ENCODE measurements at places on chromosomes 3 and 15.

- DNase-seq = no peak
- H3K4me1 ChIP-seq = no peaks in the 10 kb centered on the region
- no peak overlapping the region for H3K27ac ChIP-seq
- no peak overlapping the region for H3K4me3 ChIP-seq
- H3K27me3 ChIP-seq = peaks cover 12% of the 10 kb centered on the region
These were observed 9.9 kb upstream of the EID1 start for GRCh38 chr15:48868023-48868422.

DNA sequence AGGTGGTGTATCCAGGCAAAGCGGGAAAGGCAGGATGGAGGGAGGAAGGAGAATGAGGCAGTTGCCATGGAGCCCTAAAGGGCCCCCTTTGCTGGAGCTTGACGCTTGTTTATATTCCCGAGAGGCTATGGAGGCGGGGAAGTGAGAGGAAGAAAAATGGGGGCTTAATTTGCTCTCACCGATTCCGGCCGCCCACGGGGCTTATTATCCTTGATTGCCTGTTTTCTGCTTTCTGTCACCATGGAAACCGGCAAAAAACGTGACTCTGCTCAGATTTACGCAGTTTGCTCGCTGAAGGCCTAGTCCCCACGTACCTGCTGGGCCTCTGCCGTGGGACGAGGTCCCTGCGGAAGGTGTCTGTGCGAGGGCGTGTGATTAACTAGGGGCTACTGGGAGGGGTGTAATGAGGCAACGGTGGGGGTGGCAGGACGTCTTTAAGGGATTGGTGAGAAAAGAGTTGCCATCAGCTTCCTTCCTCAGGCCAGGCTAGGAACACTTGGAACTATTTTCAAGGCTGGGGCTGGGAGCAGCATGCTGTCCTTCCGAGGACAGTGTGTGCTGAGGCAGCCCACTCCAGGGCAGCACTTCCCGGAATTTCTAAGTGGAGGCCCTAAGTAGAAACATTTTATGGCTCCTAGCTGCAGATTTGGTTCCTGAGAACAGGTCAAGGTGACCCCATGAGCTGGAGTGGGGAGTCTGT lies 110.8 kb upstream of the NDN start:
- no peak overlapping the region for H3K4me3 ChIP-seq
- no peaks in the 10 kb centered on the region for H3K27me3 ChIP-seq
- H3K36me3 ChIP-seq = no peaks in the 10 kb centered on the region
- H3K27ac ChIP-seq = no peak overlapping the region

GRCh38 chr3:128287216-128287615 lies 133.9 kb downstream of the EEFSEC start:
- no peaks in the 10 kb centered on the region for H3K36me3 ChIP-seq
- DNase-seq = no peak

GRCh38 chr15:67000896-67001295 lies 64.5 kb upstream of the SMAD3 start:
- H3K27ac ChIP-seq = no peak overlapping the region
- DNase-seq = no peak
- H3K4me3 ChIP-seq = no peak overlapping the region
- H3K27me3 ChIP-seq = no peaks in the 10 kb centered on the region
- H3K36me3 ChIP-seq = no peaks in the 10 kb centered on the region

- H3K27me3 ChIP-seq = no peaks in the 10 kb centered on the region
- no peak overlapping the region for H3K27ac ChIP-seq
- no peaks in the 10 kb centered on the region for H3K4me1 ChIP-seq
- H3K36me3 ChIP-seq = no peaks in the 10 kb centered on the region
These were observed 1405.3 kb downstream of the SI start for GRCh38 chr3:163672954-163673353.

DNA sequence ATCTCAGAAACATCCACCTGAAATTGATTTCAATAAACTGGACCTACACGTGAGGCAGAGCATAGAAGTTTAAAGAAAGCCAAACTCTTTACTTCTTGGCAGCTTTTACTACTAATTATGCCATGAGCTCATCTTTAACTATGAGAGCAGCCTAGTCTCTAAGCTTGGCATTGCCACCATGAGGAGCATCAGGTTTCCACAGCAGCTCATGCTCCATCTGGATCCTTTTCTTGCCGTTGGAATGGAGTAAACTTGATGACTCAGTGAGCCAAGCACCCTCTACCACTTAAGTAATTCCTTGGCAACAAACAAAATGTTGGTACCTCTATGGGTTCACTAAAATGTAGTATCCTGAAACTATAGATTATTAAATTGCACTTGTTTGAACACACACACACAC lies 583.2 kb downstream of the EPHA3 start:
- no peak overlapping the region for H3K4me3 ChIP-seq
- H3K36me3 ChIP-seq = no peaks in the 10 kb centered on the region

DNA sequence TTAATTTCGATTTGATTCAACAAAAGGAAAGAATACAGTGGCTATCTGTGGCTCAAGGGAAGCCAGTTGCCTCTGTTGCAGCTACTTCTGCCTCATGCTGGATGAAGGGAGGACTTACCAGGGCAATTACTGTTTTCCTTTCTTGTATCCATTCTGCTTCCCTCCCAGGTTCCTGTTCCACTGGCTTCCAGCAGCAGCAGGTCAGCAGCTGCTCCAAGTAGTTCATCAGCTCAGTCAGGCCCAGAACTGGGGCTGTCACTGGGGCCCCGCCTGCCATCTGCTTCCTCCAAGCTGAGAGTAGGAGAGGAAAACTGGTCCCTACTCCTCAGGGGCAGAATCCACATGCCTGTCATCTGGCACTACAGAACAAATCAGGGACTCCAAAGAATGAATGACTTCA lies 48.6 kb upstream of the ULK4 start:
- no peak overlapping the region for H3K4me3 ChIP-seq
- peak; percentile 53 for DNase-seq
- no peaks in the 10 kb centered on the region for H3K36me3 ChIP-seq
- H3K27ac ChIP-seq = no peak overlapping the region

DNA sequence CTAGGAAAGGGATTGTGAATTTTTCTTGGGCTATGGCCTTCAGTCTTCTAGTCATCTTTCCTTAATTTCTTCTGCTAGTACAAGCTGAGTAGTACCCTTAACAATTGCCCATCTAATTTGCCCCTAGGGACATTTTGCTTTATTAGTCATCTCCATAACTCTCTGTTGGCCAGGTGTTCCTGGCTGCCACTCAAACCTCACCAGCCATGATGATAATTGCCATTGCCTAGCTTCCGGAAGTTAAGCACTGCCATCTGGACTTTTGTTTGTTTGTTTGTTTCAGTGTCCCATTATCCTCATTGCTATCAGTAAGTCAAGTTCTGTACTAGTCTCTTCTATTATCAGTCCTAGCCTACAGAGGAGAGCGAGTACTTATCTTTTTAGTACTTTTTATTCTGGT lies 36.6 kb upstream of the UBL7 start:
- H3K4me1 ChIP-seq = no peaks in the 10 kb centered on the region
- no peak overlapping the region for H3K27ac ChIP-seq
- H3K4me3 ChIP-seq = no peak overlapping the region
- no peaks in the 10 kb centered on the region for H3K27me3 ChIP-seq
- no peaks in the 10 kb centered on the region for H3K36me3 ChIP-seq

- H3K27ac ChIP-seq = no peak overlapping the region
- no peaks in the 10 kb centered on the region for H3K4me1 ChIP-seq
- no peaks in the 10 kb centered on the region for H3K36me3 ChIP-seq
- H3K4me3 ChIP-seq = no peak overlapping the region
- DNase-seq = no peak
These were observed 433.1 kb upstream of the RBMS3 start for GRCh38 chr3:28847736-28848135.

DNA sequence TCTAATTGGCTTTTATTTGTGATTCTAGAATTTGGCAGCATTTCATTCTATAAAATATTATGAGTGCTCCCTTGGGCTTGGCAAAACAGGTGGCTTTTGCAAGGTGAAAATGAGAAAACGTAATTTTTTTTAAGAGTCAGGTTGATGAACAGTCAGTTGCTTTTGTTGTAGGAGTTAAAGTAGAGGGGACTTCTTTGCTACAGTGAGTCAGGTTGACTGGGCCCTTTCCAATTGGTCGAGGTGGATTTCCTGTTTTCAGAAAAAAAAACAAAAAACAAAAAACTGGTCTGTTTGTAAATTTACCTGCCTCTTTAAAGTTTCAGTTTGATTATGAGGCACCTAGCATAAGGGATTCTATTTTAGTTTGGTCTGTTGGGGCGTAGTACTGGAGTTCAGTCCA lies 1469.4 kb upstream of the GBE1 start:
- H3K27me3 ChIP-seq = no peaks in the 10 kb centered on the region
- no peak overlapping the region for H3K27ac ChIP-seq
- no peak overlapping the region for H3K4me3 ChIP-seq
- no peak for DNase-seq

DNA sequence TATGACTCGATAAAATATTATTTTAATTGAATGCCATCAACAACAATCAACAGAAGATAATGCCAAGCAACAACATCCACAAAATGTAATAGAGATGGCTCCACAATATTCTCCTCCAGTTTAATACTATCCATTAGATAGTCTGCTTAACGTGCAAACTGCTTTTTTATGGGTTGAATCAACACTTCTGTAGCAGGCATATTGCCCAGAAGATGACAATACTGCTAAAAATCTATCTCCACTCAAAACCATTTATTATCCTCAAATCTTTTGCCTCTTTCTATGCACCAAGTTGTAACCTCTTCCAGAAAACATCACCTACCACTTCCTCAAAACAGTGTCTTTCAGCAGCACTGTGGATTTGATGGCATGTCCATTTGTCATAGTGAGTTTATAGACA lies 295.7 kb upstream of the LMCD1 start:
- no peak overlapping the region for H3K27ac ChIP-seq
- no peak overlapping the region for H3K4me3 ChIP-seq
- no peak for DNase-seq
- H3K4me1 ChIP-seq = no peaks in the 10 kb centered on the region
- H3K27me3 ChIP-seq = no peaks in the 10 kb centered on the region
- no peaks in the 10 kb centered on the region for H3K36me3 ChIP-seq

DNA sequence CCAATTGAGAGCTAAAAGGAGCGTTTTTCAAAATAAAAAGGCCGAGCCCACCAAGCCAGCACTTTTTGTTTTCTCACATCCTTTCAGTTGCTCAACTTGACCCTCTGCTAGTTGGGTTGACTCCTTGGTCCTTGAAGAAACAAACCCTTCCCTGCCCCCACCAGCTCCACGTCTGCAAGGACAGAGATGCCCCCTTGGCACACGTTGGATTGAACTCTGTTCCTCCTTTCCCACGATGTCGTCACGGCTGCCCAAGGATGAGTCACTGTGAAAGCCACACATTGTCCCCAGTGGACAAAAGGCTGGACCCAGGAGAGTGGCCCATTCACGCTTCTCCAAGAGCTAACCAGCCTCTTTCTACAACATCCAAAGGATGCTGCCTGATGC lies 43.0 kb upstream of the SPATA12 start:
- peaks cover 6% of the 10 kb centered on the region for H3K4me1 ChIP-seq
- DNase-seq = no peak
- H3K36me3 ChIP-seq = no peaks in the 10 kb centered on the region
- no peak overlapping the region for H3K4me3 ChIP-seq
- H3K27ac ChIP-seq = peak overlapping the region; percentile 35

- H3K27ac ChIP-seq = no peak overlapping the region
- no peak overlapping the region for H3K4me3 ChIP-seq
- DNase-seq = no peak
- H3K36me3 ChIP-seq = no peaks in the 10 kb centered on the region
These were observed 18.6 kb downstream of the CCR9 start for GRCh38 chr3:45904931-45905330.

- H3K4me3 ChIP-seq = peak overlapping the region; percentile 85
- H3K27me3 ChIP-seq = no peaks in the 10 kb centered on the region
- no peaks in the 10 kb centered on the region for H3K36me3 ChIP-seq
- peak overlapping the region; percentile 95 for H3K27ac ChIP-seq
- H3K4me1 ChIP-seq = peaks cover 46% of the 10 kb centered on the region
These were observed 626 bp downstream of the SEC62 start for GRCh38 chr3:169966951-169967915.

DNA sequence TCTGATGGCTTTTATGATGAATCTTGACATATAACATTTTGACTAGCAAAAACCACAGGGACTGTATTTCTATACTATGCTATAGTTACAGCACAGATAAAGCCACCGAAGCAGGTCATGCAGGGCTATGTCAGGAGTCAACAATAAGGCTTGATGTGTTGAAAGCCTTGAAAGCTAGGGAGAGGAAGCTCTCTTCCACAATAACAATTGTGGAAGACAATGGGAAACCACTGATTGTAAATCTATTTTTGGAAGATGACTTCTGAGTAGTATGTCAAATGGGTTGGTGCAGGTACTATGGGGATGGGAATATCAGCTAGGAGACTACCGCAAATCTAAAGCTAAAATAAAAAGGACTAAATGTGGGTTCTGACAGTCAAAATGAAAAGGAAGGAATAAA lies 4.0 kb upstream of the AQR start:
- no peak for DNase-seq
- peaks cover 8% of the 10 kb centered on the region for H3K4me1 ChIP-seq
- no peak overlapping the region for H3K4me3 ChIP-seq
- no peaks in the 10 kb centered on the region for H3K27me3 ChIP-seq

- no peak overlapping the region for H3K27ac ChIP-seq
- no peak overlapping the region for H3K4me3 ChIP-seq
- H3K4me1 ChIP-seq = no peaks in the 10 kb centered on the region
- no peaks in the 10 kb centered on the region for H3K36me3 ChIP-seq
These were observed 703.0 kb downstream of the PLOD2 start for GRCh38 chr3:145457825-145458552.

GRCh38 chr15:48875241-48875960 lies 2.5 kb upstream of the EID1 start:
- H3K27me3 ChIP-seq = peaks cover 9% of the 10 kb centered on the region
- H3K27ac ChIP-seq = no peak overlapping the region
- H3K4me1 ChIP-seq = no peaks in the 10 kb centered on the region
- H3K36me3 ChIP-seq = no peaks in the 10 kb centered on the region

- no peaks in the 10 kb centered on the region for H3K36me3 ChIP-seq
- H3K4me1 ChIP-seq = no peaks in the 10 kb centered on the region
- no peak overlapping the region for H3K4me3 ChIP-seq
- H3K27ac ChIP-seq = no peak overlapping the region
These were observed 17.7 kb upstream of the CADPS start for GRCh38 chr3:62892951-62893350.

DNA sequence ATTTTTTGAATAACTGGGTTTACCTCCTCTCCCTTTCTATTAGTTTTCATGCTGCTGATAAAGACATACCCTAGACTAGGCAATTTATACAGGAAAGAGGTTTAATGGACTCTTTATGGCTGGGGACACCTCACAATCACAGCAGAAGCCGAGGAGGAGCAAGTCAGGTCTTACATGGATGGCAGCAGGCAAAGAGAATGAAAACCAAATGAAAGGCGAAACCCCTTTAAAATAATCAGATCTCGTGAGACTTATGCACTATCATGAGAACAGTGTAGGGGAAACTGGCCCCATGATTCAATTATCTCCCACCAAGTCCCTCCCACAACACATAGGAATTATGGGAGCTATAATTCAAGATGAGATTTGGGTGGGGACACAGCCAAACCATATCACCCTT lies 2.0 kb upstream of the RSL24D1 start:
- DNase-seq = no peak
- peaks cover 33% of the 10 kb centered on the region for H3K4me1 ChIP-seq
- H3K36me3 ChIP-seq = no peaks in the 10 kb centered on the region
- H3K27me3 ChIP-seq = no peaks in the 10 kb centered on the region

- no peak overlapping the region for H3K4me3 ChIP-seq
- DNase-seq = no peak
- no peaks in the 10 kb centered on the region for H3K4me1 ChIP-seq
- H3K27ac ChIP-seq = no peak overlapping the region
- no peaks in the 10 kb centered on the region for H3K27me3 ChIP-seq
These were observed 35.3 kb upstream of the MINAR1 start for GRCh38 chr15:79396850-79397249.

- H3K27ac ChIP-seq = peak overlapping the region; percentile 97
- H3K27me3 ChIP-seq = no peaks in the 10 kb centered on the region
- H3K4me3 ChIP-seq = peak overlapping the region; percentile 83
- H3K36me3 ChIP-seq = no peaks in the 10 kb centered on the region
- peaks cover 29% of the 10 kb centered on the region for H3K4me1 ChIP-seq
- DNase-seq = peak; percentile 35
These were observed 296 bp downstream of the TPRA1 start for GRCh38 chr3:127590282-127590592.
